ENCODE measurements at places on chromosomes 4 and X.

DNA sequence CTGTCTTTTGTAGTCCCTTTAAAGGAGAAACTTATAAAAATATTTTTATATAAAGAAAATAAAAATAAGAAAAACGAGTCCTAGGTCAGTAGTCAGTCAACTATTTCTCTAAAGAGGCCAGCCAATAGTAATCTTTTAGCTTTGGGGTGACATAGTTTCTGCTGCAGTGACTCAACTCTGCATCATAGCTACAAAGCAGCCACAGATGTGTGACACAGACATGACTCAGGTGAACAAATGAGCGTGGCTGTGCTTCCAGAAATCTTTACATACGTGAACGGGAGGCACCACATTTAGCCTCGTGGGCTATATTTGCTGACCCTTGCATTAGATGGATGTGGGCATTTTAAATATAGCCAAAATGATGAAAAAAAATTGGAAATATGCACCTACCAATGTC, 1862.5 kb upstream of the TENM3 start:
- no peak for DNase-seq

- no peak for DNase-seq
These were observed 12.0 kb downstream of the PLCXD1 start for GRCh38 chrX:292900-293897.

DNA sequence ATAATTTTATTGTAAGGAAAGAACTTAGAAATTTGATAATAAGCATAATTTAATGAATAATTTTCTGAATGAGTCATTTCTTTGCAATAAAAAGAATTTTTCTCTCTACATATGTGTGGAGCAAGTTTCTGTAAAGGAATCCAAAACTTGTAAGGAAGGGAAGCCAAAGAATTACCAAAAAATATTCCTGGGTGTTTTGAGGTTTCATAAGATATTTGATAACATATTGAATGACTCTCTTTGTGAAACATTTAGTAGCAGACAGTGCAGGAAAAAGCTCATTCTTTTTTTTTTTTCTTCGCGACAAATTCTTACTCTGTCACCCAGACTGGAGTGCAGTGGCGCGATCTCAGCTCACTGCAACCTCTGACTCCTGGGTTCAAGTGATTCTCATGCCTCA, 469.0 kb upstream of the MAGEB2 start:
- no peak for DNase-seq

DNA sequence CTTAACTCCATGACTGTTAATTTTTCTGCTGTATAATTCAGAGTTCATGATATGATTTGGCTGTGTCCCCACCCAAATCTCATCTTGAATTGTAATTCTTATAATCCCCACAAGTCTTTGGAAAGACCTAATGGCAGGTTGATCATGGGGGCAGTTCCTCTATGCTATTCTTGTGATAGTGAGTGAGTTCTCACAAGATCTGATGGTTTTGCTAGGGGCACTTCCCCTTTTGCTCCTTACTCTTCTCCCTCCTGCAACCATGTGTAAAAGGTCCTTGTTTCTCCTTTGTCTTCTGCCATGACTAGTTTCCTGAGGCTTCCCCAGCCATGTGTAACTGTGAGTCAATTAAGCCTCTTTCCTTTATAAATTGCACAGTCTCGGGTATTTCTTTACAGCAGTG, 1751.9 kb downstream of the ARAP2 start:
- DNase-seq: no peak

- DNase-seq: no peak
These were observed 2.1 kb upstream of the ADH5 start for GRCh38 chr4:99090481-99091215.

DNA sequence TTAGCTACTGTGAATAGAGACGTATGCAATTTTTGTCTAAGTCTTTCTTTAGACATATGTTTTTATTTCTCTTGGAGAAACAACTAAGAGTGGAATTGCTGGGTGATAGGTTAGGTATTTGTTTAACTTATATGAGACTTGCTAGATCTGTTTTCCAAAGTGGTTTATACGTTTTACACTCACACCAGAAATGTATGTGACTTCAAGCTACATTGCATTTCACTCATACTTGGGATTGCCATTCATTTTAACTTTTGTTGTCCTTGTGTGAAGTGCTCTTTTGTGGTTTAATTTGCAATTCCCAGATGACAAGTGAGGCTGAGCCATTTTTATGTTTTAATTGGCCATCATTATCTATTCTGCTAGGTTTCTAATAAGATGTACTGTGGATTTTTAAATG, 817.2 kb downstream of the GLUD2 start:
- no peak for DNase-seq

GRCh38 chr4:37437163-37437562, 192.6 kb downstream of the NWD2 start:
- DNase-seq: no peak

Data from endodermal cell (in vitro differentiated cells).